MCF 10A (cell line): ENCODE measurements at places on chromosomes 6 and 20.

GRCh38 chr6:170278743-170279094 is 12.2 kb downstream of the DLL1 start:
- DNase-seq = no peak

- peak; percentile 44 for DNase-seq
Measured at GRCh38 chr6:72218125-72218524, 331.8 kb downstream of the RIMS1 start.

DNA sequence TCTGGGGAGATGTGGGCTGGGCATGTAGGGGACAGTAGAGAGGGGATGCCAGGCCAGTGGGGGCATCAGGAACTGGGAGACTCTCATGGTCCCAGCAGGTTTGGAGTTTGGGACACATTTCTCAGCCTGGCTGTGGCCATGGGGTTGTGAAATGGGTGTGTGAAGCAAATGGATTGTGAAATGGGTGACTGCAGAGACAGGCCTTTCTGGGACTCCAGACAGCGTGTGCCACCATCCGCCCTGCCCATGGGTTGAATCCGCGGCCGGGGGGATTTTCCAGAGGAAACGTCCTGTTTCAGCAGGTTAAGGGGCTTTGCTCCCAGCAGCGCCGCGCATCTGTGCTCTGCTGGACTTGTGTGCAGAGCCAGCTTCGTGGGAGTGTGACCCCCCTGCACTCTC is 3.7 kb upstream of the PMEPA1 start:
- peak; percentile 84 for DNase-seq

GRCh38 chr20:35616465-35617396 is 1.1 kb downstream of the SPAG4 start:
- DNase-seq = peak; percentile 87

- no peak for DNase-seq
Measured at GRCh38 chr6:40597301-40597700, 10.1 kb upstream of the LRFN2 start.

GRCh38 chr6:111265842-111266241 is 178.5 kb downstream of the SLC16A10 start:
- no peak for DNase-seq

DNA sequence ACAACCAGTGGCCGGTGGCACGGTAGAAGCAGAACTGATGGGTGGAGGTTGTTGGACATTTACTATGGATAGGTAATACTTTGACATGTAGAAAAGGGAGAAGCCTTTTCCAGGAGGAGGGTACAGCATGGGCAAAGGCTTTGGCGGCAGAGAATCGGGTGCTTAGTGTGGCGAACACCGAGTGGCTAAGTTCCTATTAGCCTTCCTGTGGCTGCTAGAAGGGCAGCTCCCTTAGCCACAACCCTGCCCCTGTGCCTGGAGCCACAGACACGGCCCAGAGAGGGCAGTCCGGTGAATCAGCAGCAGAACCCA is 37.9 kb upstream of the TGM2 start:
- no peak for DNase-seq

- DNase-seq = no peak
Measured at GRCh38 chr20:21302664-21303060, 469 bp upstream of the XRN2 start.

DNA sequence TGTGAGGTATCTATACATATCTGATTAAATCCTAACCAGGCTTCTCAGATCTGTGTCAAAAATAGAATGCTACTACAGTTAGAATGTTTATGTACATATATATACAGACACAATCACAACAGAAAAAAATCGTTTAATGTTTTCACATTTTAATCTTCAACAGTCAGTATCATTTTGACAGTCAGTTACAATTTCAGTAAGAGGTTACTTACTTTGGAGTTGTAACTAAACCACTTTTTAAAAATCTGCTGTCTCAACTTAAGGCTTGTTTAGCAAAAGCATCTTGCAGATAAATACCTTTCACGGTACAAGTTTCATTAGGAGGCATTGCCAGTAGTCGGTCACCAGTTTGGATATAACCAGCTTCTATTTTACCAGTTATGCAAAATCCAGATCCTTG is 32.3 kb upstream of the ALDH8A1 start:
- no peak for DNase-seq

DNA sequence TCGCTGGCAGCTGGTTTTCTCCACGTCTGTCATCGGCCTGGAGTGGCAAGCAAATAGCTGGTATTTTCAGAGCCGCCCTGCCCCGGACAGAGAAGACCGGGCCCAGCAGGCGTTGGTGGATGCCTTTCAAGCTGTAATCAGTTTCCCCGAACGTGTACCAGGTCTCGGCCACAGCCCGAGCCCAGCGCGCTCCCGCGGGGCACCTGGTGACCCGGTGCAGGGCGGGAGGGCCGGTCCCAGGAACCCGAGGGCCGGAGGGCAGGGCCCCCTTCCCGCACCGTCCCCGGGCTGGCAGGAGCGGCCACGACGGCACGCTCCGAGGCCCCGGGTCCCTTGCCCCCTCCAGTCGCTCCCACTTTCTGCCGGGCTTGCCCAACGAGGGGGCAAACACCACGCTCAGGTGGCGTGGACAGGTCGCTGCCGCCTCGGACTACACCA is 348 bp upstream of the PYGB start:
- no peak for DNase-seq

- peak; percentile 6 for DNase-seq
Measured at GRCh38 chr6:85537055-85537494, 56.6 kb downstream of the SNX14 start.

- no peak for DNase-seq
Measured at GRCh38 chr6:147184379-147184778, 19.8 kb upstream of the STXBP5 start.

GRCh38 chr6:121319112-121319553 is 15.1 kb downstream of the TBC1D32 start:
- peak; percentile 11 for DNase-seq

DNA sequence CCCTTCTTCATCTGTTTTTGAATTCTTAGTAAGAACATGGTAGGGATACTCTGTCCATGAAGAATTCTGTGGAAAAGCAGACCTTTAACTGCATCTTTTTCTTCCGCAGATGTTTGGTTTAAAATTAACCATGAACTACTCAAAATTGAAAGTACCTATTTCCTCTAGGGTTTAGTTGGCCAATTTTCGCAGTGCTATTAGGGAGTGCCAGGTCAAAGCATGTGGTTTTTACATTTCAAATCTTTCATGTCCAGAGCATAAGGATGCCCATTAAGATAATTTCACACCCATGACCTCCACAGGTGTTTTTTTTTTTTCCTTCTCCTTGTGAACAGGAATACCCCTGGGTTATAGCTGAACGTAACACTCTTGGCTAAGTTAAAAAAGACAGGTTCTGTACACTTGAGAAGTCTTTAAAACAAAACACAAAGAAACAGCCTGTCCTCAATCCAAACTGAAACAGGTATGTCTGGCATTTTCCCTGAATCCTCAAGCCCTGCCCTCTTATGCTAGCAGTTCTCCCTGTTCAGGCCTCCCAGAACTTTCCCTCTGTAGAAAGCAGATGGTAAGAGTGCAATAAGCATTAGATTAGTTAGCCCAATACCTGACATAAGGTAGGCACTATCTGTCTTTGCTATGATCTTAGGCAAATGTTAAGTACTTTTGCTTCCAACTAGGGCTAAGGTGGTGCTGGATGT is 67.1 kb downstream of the ELOVL5 start:
- DNase-seq = no peak

GRCh38 chr6:46338131-46338530 is 153.1 kb downstream of the RCAN2 start:
- no peak for DNase-seq

DNA sequence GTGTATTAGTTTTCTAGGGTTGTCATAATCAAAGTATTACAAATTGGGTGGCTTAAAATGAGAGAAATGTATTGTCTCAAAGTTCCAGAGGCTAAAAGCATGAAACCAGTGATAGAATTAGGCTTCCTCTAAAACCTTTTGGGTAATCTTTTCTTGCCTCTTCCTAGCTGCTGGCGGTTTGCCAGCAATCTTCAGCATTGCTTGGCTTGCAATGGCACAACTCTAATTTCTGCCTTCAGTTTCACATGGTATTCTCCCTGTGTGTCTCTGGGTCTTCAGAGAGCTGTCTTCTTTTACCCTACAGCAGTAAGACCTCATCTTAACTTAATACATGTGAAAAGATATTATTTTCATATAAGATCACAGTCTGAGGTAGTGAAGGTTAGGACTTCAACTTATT is 479.1 kb upstream of the GJE1 start:
- DNase-seq = peak; percentile 39

DNA sequence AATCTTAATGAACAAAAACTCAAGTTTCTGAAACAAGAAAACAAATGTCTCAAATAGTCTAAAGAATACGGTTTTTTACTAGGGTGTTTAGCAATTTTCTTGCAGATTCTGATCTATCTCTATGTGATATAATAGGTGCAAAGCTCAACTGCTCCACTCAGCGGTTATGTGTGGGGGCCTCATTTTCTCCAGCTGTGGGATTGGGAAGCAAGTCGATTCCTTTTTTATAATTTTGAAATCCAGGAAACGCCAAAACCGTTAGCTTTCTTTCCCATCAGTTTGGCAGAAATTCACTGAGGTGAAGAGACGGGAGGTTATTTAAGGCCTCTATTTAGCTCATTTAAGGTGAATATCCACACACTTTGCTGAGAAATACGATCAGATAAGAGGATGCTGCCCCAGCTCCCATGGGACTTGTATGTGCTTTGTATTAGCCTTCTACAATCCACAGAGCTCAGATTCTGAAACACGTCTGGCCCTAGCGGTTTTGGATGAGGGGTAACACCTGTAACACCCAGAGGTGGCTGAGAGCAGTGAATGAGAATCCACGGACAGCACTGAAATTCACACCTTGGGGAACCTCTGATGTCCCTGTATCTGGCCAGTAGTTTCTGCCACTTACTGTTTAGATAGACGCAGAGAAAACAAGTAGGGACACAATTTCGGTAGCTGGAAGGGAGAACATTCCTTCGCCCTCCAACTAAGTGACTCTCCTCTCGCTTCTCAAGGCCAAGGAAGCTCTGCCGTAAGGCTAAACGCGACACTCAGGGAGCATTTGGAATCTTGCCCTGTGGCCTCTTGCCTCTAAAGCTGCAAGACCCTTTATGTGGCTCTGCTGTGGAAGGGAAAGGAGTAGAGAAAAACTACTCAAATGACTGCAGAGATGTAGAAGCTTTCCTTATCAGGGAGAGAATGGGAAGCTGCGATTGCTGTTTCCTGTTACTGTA is 6.5 kb upstream of the BCAS4 start:
- peak; percentile 75 for DNase-seq

DNA sequence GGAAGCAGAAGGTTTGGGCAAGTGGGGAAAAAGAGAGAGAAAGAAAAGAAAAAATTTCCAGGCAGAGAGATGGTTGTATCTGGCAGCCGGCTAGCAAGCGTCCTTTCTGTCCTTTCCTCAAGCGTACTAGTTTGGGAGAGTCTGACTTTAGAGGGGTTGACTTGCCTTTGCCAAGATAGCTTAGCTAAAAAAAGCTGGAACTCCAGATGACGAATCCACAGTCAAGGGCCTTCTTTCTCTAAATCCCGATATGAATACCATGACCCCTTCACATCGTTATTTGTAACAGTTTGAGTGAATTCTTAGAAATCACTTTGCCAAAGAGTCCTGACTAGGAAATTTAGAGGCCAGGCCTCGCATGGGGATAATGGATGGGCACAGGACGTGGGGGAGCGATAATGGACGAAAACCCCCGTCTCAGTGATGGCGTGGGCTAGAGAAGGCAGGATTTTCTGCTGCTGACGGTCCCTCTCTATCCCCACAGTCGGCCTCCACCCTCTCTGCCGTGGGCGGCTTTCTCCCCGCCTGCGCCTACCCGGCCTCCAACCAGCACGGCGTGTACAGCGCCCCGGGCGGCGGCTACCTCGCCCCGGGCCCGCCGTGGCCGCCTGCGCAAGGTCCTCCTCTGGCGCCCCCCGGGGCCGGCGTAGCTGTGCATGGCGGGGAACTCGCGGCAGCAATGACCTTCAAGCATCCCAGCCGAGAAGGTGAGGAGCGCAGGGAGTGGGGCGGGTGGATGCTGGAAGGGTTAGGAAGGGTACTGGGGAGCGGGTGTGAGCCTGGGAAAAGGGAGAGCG is 3.5 kb downstream of the PAX1 start:
- DNase-seq = no peak

DNA sequence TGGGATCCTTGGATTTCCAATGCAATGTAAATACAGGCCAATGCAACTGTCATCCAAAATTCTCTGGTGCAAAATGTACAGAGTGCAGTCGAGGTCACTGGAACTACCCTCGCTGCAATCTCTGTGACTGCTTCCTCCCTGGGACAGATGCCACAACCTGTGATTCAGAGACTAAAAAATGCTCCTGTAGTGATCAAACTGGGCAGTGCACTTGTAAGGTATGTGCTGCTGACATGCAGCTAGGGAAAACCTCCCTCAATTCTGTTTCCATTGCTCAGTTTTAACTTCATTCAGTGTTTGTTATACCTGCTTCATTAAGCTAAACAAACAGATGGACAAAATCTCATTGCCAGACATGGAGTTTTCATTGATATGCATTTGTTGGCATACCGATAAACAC is 397.1 kb downstream of the ARHGAP18 start:
- peak; percentile 67 for DNase-seq

DNA sequence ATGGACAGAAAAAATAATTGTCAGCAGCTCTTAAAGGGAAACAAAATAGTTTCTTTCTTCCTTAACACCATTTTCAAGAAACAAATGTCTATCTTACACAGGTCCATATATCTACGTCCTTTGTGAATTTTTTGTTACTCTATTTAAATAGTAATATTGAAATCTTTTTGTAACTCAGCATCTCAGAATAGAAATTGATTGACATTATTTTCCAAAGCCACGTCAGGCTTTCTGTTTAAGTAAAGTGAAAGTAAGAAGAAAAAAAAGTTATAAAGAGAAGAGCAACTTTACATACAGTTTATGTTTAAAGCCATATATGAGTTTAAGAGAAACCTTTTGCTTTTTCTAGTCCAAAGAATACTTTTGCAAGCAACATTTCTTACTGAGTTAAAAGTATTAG is 402.9 kb upstream of the SOX4 start:
- DNase-seq = no peak

DNA sequence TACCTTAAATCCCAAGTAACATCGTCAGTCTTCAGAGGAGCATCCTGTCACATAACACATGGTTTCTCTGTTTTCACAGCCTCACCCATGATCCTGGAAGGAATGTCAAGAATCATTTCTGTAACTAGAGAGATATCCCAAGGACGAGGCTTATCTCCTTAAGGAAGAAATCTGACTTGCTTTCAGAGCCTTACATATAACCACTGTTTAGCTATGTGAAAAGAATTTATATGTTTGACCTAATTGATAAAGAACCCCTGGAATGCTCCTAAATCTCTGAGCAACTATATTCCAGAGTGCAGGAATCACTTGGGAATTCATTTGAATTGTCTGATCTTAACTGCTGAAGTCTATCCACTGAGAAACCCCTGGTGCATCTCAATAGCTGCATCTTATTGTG is 243.1 kb downstream of the ALDH8A1 start:
- no peak for DNase-seq

DNA sequence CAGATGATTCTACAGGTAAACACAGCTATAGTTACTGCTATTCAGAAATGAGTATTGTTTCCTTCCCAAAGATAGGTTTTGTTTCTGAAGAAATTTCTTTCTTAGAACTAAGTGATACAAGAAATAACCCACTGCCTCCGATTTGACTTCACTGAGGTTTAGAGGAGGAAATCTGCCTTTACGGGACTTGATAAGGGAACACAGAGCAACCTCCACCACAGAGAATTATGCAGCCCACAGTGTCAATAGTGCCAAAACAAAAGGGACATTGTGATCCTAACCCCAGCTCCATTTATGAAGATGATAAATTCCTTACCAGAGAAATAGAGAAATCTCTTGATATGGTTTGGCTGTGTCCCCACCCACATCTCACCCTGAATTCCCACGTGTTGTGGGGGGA is 164.6 kb downstream of the ZNF217 start:
- no peak for DNase-seq
